CD4-positive, alpha-beta memory T cell (primary cell): ENCODE measurements at places on chromosomes 3 and 15. TPM values are rescaled to one million over a fixed set of nuclear protein-coding genes. Genes with fewer than 3 reads are reported as not detected.

Gene EFCC1
- not detected for polyA plus RNA-seq

Gene XCR1
- polyA plus RNA-seq, result not detected

Gene GPR27
- polyA plus RNA-seq, result 1.4 TPM

Gene HGD
- not detected for polyA plus RNA-seq

DNA sequence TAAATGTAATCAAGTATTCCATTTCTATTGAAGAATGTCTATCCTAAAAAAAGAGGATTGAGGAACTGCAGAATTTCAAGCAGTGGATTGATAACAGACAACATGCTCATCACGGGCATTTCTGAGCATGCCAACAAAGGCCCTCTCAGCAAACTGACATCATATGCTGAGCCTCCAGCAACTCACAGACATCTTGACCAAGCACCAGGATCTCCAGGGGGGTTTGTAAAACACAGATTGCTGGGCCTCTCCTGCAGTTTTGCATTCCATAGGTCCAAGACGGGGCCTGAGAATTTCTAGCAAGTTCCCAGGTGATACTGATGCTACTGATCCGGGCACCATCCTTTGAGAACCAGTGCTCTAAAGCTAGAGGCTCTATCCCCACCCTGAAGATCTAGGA lies 85.0 kb downstream of the FOXP1 start:
- no peak overlapping the region for H3K4me3 ChIP-seq
- no peak overlapping the region for H3K27ac ChIP-seq
- no peaks in the 10 kb centered on the region for H3K36me3 ChIP-seq
- peaks cover 79% of the 10 kb centered on the region for H3K4me1 ChIP-seq
- H3K27me3 ChIP-seq, result no peaks in the 10 kb centered on the region

- H3K4me3 ChIP-seq, result no peak overlapping the region
- H3K36me3 ChIP-seq, result no peaks in the 10 kb centered on the region
These were observed 428.7 kb downstream of the ROBO2 start for GRCh38 chr3:77468626-77469020.

DNA sequence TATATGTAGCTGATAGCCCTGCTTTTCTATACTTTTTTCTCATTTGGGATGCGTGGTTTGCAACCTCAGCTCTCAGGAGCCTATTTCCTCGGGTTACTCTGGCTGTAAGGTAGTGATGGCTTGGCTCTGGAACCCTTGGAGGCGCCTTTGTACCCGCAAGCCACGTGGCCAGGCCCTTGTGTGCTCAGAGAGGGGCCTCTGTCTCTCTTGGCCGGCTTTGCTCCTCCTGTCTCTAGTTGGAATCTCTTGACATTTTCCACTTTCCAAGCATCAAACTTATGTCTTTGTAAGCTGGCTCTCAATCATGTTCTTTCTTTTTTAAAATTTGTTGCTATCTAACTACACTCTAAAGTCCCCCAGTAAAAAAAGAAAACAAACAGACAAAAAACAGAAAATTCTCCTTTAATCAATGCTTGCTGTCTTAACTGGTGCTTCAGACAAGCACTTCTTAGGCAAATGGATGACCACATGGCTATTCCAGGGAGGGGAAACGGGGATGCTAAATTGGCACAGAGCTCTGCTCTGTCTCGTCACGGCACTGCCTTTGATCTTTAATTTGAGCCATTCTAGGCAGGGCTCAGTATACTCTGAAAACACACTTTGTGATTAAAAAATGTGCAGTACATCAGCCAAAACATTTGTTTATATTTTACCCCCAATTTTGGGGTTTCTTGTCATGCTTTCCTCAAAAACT lies 180.4 kb upstream of the NR2E3 start:
- no peak for DNase-seq
- no peaks in the 10 kb centered on the region for H3K27me3 ChIP-seq
- H3K4me1 ChIP-seq, result no peaks in the 10 kb centered on the region
- H3K27ac ChIP-seq, result no peak overlapping the region
- H3K4me3 ChIP-seq, result no peak overlapping the region

- H3K27me3 ChIP-seq, result no peaks in the 10 kb centered on the region
- no peaks in the 10 kb centered on the region for H3K36me3 ChIP-seq
- no peak overlapping the region for H3K4me3 ChIP-seq
- H3K27ac ChIP-seq, result no peak overlapping the region
These were observed 74.6 kb upstream of the SPATA12 start for GRCh38 chr3:56985878-56986277.

GRCh38 chr15:40266828-40267304 lies 16.0 kb downstream of the ANKRD63 start:
- no peaks in the 10 kb centered on the region for H3K36me3 ChIP-seq
- H3K4me1 ChIP-seq, result no peaks in the 10 kb centered on the region
- H3K27ac ChIP-seq, result no peak overlapping the region
- DNase-seq, result no peak

DNA sequence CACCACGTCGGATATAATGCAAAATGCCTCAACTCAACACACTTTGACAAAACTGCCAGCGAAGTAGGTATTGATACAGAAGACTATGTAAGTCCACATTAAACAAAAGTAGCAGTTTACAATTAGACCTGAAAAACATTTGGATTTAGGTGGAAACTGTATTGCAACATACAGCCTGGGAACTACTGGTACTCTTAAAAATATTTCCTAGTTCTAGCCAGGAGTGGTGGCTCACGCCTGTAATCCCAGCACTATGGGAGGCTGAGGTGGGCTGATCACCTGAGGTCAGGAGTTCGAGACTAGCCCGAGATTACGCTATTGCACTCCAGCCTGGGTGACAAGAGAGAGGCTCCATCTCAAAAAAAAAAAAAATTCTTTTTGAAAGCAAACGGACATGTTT lies 246.2 kb downstream of the ZBTB20 start:
- DNase-seq, result no peak
- no peak overlapping the region for H3K27ac ChIP-seq
- H3K4me1 ChIP-seq, result no peaks in the 10 kb centered on the region
- H3K4me3 ChIP-seq, result no peak overlapping the region
- H3K36me3 ChIP-seq, result no peaks in the 10 kb centered on the region
- no peaks in the 10 kb centered on the region for H3K27me3 ChIP-seq

- no peaks in the 10 kb centered on the region for H3K36me3 ChIP-seq
- H3K4me3 ChIP-seq, result no peak overlapping the region
- no peaks in the 10 kb centered on the region for H3K4me1 ChIP-seq
- no peak for DNase-seq
These were observed 706.9 kb downstream of the TBL1XR1 start for GRCh38 chr3:176490357-176490756.

GRCh38 chr3:132037581-132037980 lies 2.8 kb upstream of the CPNE4 start:
- H3K4me1 ChIP-seq, result peaks cover 9% of the 10 kb centered on the region
- DNase-seq, result no peak
- no peaks in the 10 kb centered on the region for H3K36me3 ChIP-seq
- H3K27ac ChIP-seq, result no peak overlapping the region
- H3K4me3 ChIP-seq, result no peak overlapping the region
